ENCODE measurements at places on chromosomes 7 and 10.

GRCh38 chr10:59465088-59465487 is 102.7 kb upstream of the FAM13C start:
- DNase-seq, result no peak

DNA sequence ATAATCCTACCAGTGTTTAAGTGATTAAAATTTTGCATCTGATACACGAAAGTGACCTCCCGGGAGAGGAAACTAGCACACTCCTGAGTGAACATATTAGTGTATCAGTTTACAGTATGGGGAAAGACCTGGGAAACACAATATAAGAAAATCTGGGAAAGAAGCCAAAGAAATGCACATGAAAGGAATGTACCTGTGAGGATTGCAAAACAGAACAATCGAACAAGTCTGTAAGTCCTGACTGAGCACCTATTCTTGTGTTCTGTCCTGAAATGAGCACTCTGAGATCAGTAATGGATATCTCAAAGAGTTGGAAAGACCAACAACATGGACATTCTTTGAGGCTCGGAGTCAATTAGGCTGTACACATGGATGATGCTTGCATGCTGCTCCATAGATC is 554.7 kb downstream of the SORCS3 start:
- no peak for DNase-seq

- no peak for DNase-seq
Observed at GRCh38 chr7:94433224-94433623, 38.5 kb downstream of the COL1A2 start.

- no peak for DNase-seq
Observed at GRCh38 chr10:71222601-71223346, 10.4 kb downstream of the UNC5B start.

GRCh38 chr10:7337431-7338171 is 73.2 kb downstream of the SFMBT2 start:
- no peak for DNase-seq

DNA sequence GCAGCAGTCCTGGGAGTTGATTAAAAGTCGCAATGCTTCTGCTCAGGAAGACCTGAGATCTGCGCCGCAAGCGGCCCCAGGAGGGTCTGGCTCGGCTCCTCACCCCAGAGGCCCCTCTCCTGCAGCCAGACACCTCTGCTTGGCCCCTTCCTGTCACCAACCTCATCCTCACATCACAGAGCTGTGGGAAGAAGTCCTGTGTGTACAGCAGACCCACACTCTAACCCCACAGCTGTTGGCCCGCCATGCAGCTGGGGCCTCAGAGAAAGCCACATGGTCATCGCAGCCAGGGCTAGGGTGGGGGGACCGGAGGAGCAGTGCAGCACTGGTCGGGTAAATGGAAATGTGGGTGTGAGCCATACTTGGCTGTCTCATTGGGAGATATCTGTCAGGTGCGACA is 97.7 kb downstream of the RGS10 start:
- no peak for DNase-seq

GRCh38 chr10:125128397-125129075 is 31.8 kb downstream of the CTBP2 start:
- no peak for DNase-seq

DNA sequence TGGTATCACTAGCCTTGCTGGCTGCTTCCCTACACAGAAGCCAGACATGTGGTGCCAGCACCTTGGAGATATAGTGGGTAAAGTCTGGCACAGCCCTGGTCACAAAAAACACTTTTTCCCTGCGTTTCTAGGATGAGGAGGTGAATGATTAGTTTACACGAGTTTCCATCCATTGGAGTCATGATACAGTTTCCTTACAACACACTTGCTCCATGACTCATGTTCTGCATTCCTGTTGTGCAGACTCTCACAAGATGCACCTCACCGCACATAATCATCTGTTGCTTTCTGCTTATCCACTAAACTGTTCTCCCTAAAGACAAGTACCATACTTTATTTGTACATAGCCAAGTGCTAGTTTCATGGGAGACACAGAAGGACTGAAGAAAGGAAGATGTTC is 747.1 kb upstream of the GALNT17 start:
- DNase-seq, result no peak

DNA sequence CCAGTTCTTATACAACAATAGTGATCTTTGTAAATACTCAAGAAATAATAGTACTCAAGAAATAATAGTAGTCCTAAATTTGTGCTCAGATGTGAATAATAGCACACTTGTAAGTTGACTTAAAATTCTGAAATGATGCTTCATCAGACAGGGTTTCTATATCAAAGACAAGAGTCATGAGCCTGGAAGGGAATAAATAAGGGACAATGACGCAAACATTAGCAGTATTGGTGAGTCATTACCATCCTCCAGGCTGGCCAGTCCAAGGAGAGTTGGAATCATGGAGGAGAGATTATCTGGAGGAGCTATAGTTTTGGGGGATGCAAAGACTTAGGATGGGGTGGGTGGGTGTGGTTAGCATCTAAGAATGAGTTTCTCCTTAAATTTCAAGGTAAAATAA is 6.1 kb upstream of the SH3PXD2A start:
- DNase-seq, result no peak

- no peak for DNase-seq
Observed at GRCh38 chr7:134709197-134709596, 62.5 kb downstream of the BPGM start.

DNA sequence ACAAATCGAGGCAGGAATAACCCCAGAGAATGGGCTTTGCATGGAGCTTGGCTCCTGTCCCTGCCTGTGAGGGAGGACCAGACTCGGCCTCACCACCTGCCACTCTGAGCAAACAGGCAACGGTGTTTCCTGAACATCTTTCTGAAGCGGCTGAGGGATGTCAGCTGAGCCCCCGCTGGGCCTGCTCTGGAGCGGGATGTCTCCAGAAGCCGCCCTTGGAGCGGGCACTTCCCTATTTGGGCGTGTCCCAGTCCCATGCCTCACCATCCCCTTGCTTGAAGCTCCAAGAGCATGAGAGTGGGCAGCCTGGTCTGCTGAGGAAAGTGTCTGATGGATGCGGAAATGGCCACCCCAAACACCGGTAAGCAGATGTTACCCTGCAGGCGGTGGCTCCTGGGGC is 10.2 kb downstream of the ALKBH4 start:
- no peak for DNase-seq

- no peak for DNase-seq
Observed at GRCh38 chr7:109003742-109004141, 434.1 kb downstream of the DNAJB9 start.

DNA sequence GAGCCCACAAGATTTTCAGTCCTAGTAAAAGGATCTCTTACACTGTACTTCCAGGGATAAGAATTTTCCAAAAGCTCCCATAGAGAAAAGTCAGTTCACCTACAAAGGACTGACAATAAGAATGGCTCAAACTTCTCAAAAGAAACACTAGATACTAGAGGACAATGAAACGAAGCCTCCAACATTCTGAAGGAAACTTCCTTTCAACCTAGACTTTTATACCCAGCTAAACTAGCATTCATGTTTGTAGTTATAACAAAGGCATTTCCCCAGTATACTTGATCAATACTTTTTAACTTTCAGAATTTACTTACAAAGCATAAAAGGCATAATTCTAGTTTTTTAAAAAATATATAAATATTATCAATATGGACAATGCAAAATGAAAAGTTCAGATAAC is 41.0 kb upstream of the DNAAF5 start:
- no peak for DNase-seq

DNA sequence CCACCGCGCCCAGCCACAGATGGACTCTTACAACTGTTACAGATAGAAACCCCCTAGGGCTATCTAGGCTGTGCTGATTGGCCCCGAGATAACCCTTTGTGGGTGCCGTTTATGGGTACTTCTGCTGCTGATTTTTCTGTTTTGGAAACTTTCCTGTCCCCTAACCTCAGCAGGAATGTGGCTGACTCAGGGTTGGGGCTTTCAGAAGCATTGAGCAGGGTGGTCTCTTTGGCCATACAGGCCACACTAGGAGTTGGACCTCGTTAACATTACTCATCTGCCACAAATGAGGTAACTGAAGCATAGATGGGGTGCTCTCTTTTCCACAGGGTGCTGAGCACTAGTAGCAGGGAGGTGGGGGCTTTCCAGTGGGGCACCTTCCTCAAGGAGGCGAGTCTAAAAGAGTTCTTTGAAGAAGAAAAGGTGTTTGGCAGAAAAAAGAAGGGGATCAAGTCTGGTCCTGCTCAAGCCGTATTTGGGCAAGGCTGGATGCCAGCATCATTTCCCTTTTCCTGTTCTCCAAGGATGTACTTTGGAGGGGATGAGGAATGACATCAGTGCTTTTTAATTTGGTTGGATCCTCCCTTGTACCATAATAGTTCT is 6.4 kb downstream of the ZSCAN25 start:
- DNase-seq, result no peak

GRCh38 chr7:92613720-92614119 is 23.5 kb upstream of the FAM133B start:
- DNase-seq, result no peak

DNA sequence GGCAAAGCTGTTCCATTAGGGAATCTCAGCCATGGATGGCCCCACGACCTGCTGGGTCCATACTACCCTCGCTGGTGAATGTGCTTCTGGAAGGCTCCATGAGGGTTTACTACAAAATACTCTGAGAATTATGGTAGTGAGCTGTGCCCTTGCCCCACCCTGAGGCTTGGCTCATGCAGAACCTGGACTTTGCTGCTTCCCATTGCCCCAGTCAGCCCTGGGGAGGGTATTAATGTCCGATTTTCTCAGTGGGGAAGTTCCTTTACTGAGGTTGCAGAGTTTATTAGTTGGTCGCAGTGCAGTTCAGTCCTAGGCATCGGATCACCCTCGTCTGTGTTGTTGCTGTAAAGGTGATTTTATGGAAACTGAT is 310.1 kb downstream of the WDR37 start:
- DNase-seq, result no peak

DNA sequence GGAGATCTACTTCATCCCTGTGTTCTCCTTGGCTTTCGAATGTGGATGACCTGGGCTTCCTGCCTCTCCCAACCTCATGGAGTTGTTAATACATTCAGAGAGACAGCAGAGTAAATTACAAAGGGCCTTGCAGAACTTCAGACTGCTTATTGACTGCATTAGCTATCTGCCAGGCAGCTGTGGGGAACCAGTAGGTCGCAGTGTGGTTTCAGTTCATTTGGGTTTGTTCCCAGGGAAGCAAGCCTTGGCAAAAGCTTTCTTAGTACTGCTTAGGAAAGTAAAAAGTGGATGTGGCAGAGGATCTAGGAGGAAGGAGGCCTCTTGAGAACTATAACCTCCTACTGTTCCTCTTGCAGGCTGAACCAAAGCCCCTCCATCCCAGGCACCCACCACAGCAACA is 9.2 kb downstream of the NPFFR1 start:
- DNase-seq, result no peak

- no peak for DNase-seq
Observed at GRCh38 chr7:77727527-77727926, 31.3 kb downstream of the RSBN1L start.

- no peak for DNase-seq
Observed at GRCh38 chr10:125006188-125006680, 64.3 kb downstream of the ZRANB1 start.

DNA sequence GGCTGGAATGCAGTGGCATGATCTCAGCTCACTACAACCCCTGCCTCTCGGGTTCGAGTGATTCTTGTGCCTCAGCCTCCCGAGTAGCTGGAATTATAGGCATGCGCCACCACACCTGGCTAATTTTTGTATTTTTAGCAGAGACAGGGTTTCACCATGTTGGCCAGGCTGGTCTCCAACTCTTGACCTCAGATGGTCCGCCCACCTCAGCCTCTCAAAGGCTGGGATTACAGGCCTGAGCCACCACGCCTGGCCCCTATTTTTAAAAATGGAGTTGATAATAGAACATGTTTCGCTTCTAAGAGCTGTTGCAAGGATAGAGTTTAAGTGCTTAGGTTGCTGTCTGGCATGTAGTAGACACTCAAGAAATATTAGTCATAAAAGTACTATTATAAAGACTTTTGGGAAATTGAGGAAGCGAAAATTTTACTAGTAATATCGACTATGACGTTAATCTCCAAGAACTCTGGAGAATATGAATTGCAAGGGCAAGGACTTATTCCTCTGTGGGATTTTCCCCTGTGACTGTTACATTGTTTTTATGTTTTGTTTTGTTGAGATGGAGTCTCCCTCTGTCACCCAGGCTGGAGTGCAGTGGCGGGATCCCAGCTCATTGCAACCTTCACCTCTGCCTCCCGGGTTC is 7.9 kb downstream of the GTF2I start:
- DNase-seq, result no peak

- DNase-seq, result no peak
Observed at GRCh38 chr7:4115442-4115841, 566.7 kb upstream of the FOXK1 start.

GRCh38 chr10:100522107-100522801 is 2.6 kb upstream of the SEC31B start:
- DNase-seq, result no peak

DNA sequence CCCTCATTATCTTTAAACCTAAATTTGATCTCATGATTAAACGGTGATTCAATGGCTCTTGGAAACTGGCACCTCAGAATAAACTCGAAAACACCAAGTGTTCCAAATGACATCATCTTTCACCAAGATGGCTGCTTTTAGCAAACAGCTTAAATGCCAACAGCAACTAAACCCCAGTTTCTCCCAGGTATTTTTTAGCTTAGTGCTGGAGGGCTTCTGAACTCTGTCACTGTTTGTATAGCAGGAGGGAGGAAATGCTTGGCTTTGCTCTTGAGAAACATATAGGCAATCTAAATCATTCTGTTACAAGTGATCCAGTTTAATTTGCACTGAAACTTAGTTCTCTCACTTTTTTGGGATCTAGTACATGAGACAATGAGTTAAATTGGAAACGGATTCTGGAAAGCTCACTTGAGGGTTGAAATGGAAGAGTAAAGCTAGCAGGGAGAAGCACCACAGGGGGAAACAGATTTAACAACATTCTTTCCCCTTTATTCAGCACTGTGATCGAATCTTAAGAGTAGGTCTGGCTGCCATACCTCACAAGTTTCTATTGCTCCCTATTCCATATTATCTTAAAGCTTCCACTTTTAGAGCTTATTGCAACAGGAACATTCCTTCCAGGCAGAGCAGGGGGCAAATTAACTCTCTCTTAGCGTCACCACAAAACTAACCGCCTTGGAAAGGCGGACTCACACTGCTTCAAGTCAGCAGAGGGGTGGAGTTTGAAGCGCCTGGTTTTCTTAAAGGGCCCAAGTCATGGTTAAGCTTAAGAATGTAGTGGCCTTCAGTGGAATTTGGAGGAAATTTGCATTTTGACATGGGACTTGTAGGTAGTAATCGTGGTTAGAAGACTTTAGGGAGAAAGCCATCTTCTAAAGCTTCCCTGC is 1.8 kb upstream of the CCDC6 start:
- peak; percentile 74 for DNase-seq

DNA sequence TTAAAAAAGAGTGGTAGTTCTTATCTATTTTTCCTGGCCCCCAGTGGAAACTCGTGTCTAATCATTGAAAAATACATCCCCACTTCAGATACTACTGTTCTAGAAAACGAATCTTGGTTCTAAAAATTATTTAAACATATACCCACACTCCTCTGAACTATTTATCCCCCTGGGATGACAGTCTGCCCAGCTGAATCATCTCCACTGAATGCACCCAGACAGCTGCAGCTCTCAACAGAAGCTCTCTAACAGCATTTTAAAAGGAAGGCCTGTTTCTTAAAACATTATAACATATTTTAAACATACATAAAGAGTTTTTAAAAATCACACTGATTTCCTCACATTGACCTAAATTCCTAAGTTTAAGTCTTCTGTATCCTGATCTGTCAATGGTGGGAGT is 544.6 kb upstream of the PHF14 start:
- DNase-seq, result no peak

GRCh38 chr7:83921271-83921940 is 272.5 kb upstream of the SEMA3E start:
- no peak for DNase-seq

GRCh38 chr7:105131033-105131656 is 117.1 kb downstream of the KMT2E start:
- no peak for DNase-seq

- no peak for DNase-seq
Observed at GRCh38 chr10:14652816-14653215, 121.9 kb downstream of the FAM107B start.
